Peyer's patch (tissue), 4 donors: ENCODE measurements at places on chromosomes 4 and X. TPM values are rescaled to one million over a fixed set of nuclear protein-coding genes. Genes with fewer than 3 reads are reported as not detected.

DNA sequence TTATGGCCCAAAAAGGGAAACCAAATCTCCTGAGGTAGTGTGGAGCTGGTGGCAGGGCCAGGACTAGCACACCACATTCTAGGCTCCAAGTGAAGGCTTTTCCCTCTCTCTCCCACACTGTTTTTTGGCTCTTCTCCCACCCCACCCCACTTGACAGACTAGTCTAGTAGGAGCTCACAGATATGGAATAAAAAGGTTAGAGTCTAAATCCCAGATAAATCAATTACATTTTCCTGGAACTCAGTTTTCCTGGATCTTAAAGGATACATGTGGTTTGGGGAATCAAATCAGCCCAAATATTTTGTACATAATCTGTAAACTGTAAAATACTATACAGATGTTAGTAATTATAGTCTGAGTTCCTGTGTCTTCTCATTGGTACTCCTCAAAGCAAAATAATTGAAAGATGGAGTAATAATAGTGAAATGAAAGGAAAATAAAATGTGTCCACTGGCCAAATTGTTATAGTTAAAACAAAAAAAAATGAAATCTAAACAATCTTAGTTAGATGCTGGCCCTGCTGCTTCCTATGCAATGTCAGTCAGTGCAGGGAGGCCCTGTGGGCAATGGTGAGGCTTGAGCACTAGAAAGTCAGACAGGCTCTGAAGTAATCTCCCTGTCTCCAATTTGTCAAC is 370.4 kb upstream of the CPEB2 start:
- H3K4me3 ChIP-seq, result no peak overlapping the region
- no peaks in the 10 kb centered on the region for H3K36me3 ChIP-seq
- no peaks in the 10 kb centered on the region for H3K27me3 ChIP-seq
- H3K27ac ChIP-seq, result no peak overlapping the region

GRCh38 chrX:51795136-51795535 is 51.9 kb downstream of the GSPT2 start:
- H3K4me1 ChIP-seq, result no peaks in the 10 kb centered on the region
- H3K27me3 ChIP-seq, result no peaks in the 10 kb centered on the region
- H3K4me3 ChIP-seq, result no peak overlapping the region
- DNase-seq, result no peak
- H3K27ac ChIP-seq, result no peak overlapping the region

DNA sequence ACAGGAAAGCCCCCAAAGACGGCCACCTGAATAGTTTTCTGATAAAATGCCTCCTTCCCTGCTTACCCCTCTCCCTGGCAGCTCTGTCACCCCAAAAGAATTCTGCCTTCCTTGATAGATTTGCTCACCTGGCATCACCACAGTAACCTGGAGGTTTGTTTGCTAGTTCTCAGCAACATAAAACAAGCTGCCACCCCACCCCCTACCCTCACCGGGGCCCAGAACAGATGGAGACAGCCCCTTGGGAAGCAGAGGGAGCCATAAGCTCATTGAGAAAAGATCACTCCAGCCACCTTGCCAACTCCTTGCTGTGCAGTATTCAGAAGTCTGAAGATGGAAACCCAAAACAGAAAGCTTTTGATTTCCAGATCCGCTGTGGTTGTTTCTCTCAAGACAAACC is 108.6 kb downstream of the DHX15 start:
- H3K4me1 ChIP-seq, result peaks cover 23% of the 10 kb centered on the region
- no peak for DNase-seq
- no peak overlapping the region for H3K4me3 ChIP-seq
- no peaks in the 10 kb centered on the region for H3K27me3 ChIP-seq

- no peak for DNase-seq
- H3K4me1 ChIP-seq, result no peaks in the 10 kb centered on the region
- no peak overlapping the region for H3K27ac ChIP-seq
- H3K27me3 ChIP-seq, result no peaks in the 10 kb centered on the region
- no peak overlapping the region for H3K4me3 ChIP-seq
Observed at GRCh38 chr4:69617083-69617694, 22.3 kb downstream of the UGT2A2 start.

DNA sequence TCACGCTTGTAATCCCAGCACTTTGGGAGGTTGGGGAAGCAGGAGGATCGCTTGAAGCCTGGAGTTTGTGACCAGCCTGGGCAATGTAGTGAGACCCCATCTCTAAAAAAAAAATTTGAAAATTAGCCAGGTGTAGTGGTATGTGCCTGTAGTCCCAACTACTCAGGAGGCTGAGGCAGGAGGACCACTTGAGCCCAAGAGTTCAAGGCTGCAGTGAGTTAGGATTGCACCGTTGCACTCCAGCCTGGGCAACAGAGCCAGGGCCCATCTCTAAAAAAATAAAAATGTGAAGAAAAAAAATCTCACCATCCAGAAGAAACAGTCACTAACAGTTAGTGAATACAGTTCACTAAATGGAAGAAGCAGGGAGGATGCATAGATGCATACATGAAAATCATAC is 34.8 kb downstream of the TMEM271 start:
- no peaks in the 10 kb centered on the region for H3K36me3 ChIP-seq
- no peaks in the 10 kb centered on the region for H3K4me1 ChIP-seq
- H3K4me3 ChIP-seq, result no peak overlapping the region
- no peak overlapping the region for H3K27ac ChIP-seq

GRCh38 chrX:71578253-71579135 is at the start of gene GCNA:
Gene GCNA, plus strand, starts transcription at chrX:71578437. Its CDS starts 2,385 bp downstream, at chrX:71580822.
- no peak within 1 kb of the TSS for H3K4me3 ChIP-seq
- no peaks in the 10 kb centered on the region for H3K27me3 ChIP-seq
- H3K27ac ChIP-seq, result no peak within 1 kb of the TSS
- no peak for DNase-seq

DNA sequence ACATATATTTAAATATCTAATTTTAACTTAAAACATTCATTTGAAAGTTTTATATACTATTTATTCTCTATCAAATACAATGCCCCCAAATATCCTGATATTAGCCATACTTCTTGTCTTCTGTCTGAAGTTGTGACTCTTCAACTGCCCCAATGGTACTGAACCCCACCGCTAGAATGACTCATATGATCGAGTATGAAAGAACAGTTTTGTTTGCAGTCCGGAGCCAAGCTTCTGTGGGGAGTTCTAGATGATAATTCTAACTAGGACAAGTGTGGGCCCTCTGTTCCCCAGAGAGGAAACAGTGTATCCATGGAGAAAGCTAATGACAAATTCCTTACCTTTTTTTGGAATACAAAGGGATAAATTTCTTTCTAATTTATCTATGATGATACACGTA is 24.7 kb upstream of the CT47A1 start:
- no peaks in the 10 kb centered on the region for H3K27me3 ChIP-seq
- no peak overlapping the region for H3K4me3 ChIP-seq
- no peak for DNase-seq
- no peaks in the 10 kb centered on the region for H3K36me3 ChIP-seq
- no peaks in the 10 kb centered on the region for H3K4me1 ChIP-seq

DNA sequence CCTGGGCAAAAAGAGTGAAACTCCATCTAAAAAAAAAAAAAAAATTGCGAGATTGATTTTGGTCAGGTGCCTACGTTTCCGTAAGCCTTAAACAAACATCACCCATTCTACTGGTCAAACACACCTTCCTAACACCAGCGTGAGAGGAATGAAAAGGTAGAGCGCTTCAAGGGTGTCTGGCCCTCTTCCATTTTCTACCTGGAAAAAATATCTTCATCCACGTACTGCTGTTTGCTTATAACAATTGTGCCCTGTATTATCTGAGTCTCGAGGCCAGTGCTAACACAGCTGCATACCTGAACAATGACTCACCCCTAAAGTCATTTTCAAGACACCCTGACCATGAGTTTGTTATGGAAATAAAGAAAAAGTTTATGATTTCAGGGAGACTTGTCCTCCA is 13.9 kb downstream of the TMSB4X start:
- H3K27me3 ChIP-seq, result no peaks in the 10 kb centered on the region
- H3K4me1 ChIP-seq, result no peaks in the 10 kb centered on the region
- DNase-seq, result no peak

DNA sequence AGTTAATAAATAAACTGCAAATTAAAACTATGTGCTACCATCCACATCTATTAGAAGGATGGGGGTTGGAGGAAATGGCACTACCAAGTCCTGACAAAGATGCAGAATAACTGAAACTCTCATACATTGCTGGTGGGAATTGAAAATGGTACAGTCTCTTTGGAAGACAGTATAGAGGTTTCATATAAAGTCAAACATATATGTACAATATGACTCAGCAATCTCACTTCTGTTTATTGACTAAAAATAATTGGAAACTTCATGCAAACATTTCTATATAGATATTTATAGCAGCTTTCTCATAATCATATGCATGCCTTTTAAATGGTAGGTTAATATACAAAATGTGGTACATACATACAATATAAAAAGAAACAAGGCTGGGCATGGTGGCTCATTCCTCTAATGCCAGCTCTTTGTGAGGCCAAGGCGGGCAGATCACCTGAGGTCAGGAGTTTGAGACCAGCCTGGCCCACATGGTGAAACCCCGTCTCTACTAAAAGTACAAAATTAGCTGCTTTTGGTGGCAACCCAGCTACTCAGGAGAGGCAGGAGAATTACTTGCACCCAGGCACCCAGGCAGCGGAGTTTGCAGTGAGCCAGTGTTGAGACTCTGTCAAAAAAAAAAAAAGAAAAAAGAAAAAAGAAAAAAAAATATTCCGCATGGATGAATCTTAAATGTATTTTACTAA is 225.0 kb upstream of the CXXC4 start:
- no peak overlapping the region for H3K4me3 ChIP-seq
- no peaks in the 10 kb centered on the region for H3K27me3 ChIP-seq
- H3K36me3 ChIP-seq, result no peaks in the 10 kb centered on the region
- H3K27ac ChIP-seq, result no peak overlapping the region
- no peaks in the 10 kb centered on the region for H3K4me1 ChIP-seq

DNA sequence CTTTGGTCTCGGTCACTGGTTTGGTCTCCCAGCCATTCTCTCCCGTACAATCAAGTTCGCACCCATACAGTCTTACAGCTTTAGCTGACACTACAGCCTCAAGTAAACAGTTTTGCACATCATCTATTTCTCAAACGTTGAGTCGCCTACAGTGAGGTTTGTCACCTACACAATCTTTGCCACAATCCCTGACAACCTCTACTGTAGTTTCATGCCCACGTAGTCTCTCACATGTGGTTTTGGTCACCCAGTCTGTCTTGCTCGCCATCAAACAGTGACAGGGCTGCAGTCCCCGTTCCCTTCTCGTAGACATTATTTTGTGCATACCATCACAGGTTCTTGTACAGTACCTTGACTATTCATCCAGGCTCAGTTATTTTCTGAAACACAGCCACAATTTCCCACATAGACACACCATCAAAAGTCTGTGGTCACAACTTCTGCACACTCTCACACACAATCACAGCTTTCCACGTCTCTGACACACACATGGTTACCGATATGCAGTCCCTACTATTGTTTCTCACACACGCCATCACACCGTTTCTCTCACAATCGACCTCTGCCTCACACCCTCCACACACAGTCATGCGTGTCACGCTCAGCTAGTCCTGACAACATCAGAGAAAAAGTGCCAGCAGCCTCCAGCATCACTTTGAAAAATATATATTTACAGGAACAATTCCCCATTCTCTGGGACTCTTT is 5.3 kb upstream of the CFP start:
- no peak overlapping the region for H3K27ac ChIP-seq
- H3K4me1 ChIP-seq, result no peaks in the 10 kb centered on the region
- DNase-seq, result no peak
- H3K27me3 ChIP-seq, result no peaks in the 10 kb centered on the region
- no peaks in the 10 kb centered on the region for H3K36me3 ChIP-seq

- no peaks in the 10 kb centered on the region for H3K36me3 ChIP-seq
- no peak overlapping the region for H3K4me3 ChIP-seq
- no peak overlapping the region for H3K27ac ChIP-seq
- no peak for DNase-seq
- no peaks in the 10 kb centered on the region for H3K27me3 ChIP-seq
Observed at GRCh38 chr4:99790796-99791617, 25.6 kb upstream of the DAPP1 start.

GRCh38 chr4:126647756-126648397 is 984.9 kb upstream of the INTU start:
- DNase-seq, result no peak
- H3K4me3 ChIP-seq, result no peak overlapping the region
- H3K27ac ChIP-seq, result no peak overlapping the region
- no peaks in the 10 kb centered on the region for H3K36me3 ChIP-seq

DNA sequence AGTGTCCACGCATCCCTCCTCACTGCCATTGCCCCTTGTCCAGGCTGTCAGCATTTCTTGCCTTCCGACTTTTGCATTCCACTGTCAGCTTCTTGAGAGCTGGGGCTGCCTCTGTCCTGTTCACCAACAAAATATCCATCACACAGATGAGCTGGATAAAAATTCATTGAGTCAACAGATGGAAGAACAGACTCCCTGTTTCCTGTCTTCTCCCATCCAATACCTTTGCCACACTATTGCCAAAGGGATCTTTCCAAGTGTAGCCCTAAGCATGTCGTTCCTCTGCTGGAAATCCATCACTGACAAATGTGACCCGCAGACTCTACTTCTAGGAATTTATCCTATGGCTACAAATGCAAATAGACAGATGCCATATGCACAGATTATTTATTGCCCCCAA is 78.0 kb upstream of the PJA1 start:
- H3K36me3 ChIP-seq, result no peaks in the 10 kb centered on the region
- H3K4me1 ChIP-seq, result no peaks in the 10 kb centered on the region
- no peak overlapping the region for H3K4me3 ChIP-seq
- DNase-seq, result no peak

DNA sequence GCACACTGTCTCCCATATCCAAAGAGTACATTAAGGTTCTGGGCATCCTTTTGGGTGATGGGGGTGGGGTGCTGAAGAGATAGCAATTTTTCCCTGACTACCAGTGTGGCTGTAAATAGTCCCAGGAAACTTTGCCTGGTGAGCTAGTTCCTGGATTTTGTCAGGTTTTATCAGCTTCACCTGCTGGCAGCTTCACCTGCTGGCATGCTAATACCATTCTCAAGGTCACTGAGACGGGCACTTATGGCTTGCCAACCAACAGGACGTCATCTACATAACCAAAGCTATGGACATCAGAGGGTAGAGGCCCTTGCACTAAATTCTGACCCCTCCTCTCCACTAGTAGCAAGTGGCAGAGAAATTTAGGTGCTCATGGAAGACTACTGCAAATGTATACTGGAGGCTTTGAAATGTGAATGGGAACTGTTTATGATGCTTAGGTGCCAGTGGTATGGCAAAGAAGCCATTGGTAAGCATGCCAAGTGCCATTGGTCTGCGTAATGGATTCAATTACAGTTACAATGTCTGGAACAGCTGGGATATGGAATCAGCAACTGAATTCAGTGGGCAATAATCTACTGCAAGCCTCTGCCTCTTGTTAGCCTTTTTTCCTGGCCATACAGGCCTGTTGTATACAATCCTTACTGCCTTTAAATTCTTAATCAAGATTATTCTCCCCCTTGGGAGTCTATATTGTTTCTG is 71.6 kb upstream of the SH3RF1 start:
- H3K4me1 ChIP-seq, result no peaks in the 10 kb centered on the region
- H3K27ac ChIP-seq, result no peak overlapping the region
- DNase-seq, result no peak

Gene OTC
- total RNA-seq, result 58.3 TPM

Gene MAGEC2
- total RNA-seq, result not detected

Gene GAGE12J
- total RNA-seq, result not detected

Gene MAGED4B
- 3.5 TPM for total RNA-seq
